ENCODE measurements at places on chromosomes 12 and 14.
A peak's percentile ranks its signal among the peaks of the same experiment; 100 is the strongest.

DNA sequence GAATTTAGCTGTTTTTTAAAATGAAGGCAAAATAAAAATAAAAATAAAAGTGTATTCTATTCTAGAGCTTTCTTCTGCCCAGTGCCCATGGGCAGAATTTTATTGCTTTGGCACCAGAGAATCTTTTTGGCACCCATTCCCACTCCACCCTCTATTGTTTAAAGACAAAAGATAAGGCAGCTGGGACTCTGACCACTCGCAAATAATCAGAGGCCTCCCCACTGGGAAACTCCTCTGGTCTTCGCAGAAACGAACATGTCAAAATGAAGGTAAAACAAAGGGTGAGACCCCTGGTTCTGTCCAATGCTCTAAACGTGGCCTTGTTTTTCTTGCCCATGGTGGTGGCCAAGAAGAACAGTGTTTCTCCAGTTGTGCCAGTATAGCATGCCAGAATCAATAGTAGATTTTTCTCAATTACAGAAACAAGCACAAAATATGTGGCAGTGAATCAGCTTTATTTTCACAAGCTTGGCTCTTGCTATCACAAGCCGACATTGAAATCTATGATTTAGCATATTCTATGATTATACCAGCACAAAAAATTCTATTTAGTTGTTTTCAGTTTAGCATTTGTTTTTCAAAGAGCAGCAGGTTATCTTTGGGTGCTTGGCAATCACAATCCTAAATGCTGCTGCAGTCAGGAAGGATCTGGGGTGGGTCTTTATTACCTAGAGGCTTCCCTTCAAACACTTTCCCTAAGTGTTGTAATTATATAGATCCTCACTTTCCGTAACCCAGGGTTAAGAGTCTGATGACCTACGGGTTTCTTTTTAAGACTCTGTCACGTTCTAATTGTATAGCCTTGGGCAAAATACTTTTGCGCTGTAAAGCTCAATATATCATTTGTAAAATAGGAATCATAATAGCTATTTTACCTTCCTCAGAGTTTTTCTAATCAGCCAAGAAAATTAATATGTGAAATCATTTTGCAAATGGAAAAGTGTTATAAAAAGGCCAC is 50.5 kb downstream of the KITLG start:
- DNase-seq = no peak

- no peak for DNase-seq
Observed at GRCh38 chr12:120851444-120851843, 52.7 kb downstream of the SPPL3 start.

- DNase-seq = no peak
Observed at GRCh38 chr12:104749545-104749944, 208.5 kb downstream of the SLC41A2 start.

DNA sequence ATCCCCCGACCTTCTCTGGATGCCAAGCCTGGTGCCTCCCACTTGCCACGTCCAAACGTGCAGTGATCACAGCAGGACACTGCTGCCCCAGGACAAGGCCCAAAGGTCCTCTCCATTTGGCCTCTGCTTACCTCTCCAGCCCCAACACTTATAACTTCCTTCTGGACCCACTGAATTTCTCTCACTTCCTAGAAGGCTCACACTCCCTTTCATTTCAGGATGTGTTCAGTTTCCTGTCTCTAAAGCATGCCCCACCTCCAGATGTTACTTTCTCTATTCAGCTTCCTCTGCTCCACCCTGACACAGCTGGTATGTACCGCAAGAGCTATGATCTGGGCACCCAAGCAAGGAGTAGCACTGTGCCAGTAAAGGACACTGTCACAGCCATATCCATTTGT is 33.0 kb downstream of the CDKL1 start:
- DNase-seq = no peak

- no peak for DNase-seq
Observed at GRCh38 chr14:61113561-61114225, 132.6 kb downstream of the SLC38A6 start.

- DNase-seq = no peak
Observed at GRCh38 chr12:71371122-71371521, 68.5 kb upstream of the LGR5 start.

GRCh38 chr14:24080888-24081738 is 9.8 kb downstream of the CPNE6 start:
- DNase-seq = peak; percentile 28

DNA sequence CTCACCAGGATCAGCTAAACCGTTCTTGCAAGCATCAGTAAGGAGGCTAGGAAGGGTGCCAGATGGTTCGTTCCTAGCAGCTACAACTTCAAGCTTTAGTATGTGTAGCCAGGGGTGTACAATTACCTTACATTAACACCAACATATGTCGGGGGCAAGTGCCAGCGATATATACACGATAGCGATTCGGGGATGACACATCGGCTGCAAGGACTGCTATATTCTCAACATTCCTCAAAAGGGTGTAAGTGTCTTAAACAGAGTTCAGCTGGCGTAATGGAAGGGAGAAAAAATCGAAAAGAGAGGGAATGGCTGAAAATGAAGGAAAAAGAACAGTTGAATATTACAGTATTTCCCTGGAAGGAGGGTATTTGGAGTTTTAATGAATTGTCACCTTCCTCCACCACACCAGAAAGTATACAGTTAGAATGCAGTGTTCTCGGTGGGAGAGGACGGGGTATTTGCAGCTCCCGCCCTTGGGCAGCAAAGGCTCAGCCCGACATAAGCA is 545 bp downstream of the LIMA1 start:
- peak; percentile 39 for DNase-seq

DNA sequence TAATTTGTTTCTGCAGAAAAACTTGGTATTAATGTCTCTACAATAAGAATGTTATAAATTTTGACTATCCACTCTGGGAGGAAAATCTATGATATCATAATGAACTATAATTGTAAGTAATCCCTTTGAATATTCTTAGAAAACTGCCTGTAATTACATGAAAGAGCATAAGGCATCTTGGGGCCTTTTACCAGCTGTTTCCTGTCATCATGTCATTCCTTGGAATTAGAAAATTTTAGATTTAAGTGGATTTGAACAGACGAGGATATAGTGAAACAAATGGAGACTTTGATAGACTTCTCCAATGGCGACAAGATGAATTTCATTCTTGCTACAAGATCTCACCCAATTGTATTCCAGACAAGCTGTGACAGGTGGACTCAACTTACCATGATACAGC is 423.4 kb upstream of the FLRT2 start:
- DNase-seq = no peak

DNA sequence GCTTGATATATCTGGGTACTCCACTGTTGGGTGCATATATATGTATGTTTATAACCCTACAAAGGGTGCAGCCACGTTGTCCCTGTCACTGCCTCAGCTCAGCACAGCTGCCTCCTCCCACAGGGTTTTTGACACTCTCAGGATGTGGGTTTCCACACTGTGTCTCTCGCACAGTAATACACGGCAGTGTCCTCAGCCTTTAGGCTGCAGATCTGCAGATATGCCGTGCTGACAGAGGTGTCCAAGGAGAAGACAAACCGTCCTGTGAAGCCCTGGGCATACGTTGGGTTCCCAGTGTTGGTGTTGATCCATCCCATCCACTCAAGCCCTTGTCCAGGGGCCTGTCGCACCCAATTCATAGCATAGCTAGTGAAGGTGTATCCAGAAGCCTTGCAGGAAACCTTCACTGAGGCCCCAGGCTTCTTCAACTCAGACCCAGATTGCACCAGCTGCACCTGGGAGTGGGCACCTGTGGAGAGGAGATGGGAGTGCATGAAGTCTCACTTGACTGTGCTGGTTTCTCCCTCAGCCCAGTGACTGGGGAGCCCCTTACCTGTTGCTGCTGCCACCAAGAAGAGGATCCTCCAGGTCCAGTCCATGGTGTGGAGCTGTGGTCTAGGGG is 498.7 kb downstream of the TMEM121 start:
- no peak for DNase-seq

DNA sequence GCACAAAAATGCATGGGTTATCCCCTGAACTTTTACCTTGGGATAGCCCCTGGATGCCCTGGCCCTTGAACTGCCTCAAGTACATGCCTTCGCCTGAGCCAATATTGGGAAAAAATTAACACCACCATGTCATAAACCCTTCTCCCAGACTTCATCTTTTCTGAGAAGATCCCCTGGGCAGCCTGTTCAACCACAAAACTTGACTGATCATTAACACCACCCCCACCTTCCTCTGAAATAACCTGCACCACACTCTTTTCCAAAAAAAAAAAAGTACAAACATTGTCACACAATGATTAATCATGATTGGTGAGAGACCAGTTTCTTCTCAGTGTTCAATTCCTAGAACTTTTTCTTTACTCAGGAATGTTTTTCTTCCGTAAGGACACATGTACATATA is 217.9 kb downstream of the PAX9 start:
- no peak for DNase-seq

DNA sequence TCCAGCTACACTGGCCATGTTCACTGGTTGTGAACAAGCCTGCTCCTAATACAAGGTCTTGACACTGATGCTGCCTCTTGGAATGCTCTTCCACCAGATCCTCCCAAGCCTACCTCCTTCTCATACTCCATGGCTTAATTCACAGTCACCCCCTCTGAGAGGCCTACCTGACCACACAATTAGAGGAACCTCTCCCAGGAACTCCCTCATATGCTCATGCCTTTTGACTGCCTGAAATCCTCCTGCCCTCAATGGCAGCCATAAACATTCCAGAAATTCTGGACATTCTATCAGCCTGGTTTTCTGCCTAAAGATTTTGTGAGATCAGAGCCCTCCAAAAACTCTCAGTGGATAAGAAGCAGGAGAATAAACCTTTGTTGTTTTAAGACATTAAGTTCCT is 340.2 kb downstream of the C12orf75 start:
- DNase-seq = no peak

DNA sequence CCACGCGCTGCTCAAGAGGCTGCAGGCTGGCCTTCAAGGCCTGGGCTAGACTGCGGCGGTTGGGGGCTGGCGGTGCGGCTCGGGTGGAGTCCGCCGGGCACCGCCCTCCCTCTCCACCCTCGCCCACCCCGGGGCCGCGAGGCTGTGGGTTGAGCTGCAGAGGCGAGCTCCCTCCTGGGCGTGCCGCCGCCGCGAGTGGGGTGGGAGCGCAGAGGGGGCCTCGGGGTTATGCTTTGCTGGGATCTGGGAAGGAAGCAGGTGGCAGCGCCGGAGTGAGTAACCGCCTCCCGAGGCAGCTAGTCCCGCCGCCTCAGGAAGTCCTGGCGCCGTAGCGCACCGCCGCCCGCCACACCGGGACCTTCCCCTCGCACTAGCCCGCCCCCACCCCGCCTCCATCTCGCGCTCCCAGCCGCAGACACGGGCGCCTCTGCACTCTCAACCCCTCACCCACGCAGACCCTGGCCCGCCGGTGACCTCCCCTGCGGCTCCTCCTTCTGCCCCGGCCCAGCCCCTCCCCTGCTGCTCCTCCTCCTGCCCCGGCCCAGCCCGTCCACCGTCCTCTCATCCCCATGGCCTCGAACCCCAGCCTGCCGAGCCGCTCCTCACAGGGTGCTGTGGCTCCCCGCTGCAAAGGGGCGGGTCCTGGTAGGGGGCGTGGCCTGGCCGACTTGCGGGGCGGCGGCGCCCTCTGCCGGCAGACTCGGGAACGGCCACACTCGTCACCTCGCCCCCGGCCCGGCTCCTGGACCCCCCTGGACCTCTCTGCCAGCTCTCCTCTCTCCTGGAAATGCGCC is 16.6 kb downstream of the TAMALIN start:
- DNase-seq = peak; percentile 77

GRCh38 chr12:54216797-54217661 is 28.2 kb upstream of the SMUG1 start:
- peak; percentile 87 for DNase-seq

GRCh38 chr12:63980211-63980610 is 135.7 kb downstream of the SRGAP1 start:
- no peak for DNase-seq

DNA sequence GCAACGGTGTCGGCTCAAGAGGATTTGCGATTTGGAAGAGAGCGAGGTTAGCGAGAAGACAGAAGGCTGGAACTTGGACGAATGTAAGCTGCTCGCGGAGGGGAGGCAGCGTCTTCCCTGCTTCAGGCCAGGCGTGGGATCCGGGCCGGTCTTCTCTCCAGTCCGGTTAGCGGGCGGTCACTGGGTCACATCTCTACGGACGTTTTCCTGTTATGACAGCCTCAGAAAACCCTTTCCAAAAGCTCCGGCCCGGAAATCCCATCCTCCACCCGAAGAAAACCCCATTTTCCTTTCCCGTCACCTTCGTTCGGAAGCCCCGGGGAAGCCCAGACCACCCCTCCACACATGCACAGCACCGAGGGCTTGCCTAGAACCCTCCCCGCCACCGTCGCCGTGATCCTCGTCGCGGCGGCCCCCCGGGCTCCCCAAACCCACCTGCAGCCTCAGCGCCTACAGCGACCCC is 268 bp downstream of the NDUFB1 start:
- DNase-seq = no peak

DNA sequence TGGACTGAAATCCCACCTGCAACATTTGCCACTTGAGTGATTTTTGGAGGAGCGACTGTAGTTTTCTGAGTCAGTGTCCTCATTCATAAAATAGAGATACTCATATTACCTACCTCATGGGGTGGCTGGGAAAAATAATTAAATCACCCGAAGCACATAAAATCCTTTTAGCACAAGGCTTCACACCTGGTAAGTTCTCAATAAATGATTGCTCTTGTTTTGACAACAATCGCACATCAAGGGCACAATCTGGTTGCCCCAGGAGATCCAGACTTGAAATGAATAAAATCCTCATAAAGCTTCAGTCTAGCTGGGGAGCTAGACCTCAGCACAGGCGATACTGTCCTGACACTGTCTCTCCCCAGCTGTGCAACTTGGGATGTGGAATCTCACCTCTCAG is 76.0 kb upstream of the CCDC60 start:
- no peak for DNase-seq

DNA sequence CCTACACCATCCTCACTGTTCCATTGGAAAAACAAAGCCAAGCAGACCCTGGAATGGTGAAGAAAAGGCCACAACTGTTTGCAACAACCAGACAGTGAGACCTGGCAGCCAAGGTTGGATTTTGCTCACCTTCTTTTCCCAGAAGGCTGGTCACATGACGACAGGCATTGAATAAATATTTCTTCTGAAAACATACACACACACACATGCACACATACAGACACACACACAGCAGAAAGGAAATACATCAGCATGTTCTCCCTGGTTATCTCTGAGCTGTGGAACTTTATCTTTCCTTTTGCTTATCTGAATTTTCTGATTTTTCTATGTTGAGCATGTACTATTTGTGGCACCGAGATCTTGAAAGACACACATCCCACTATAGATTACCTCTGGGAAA is 38.0 kb upstream of the CCDC60 start:
- DNase-seq = no peak

Data from hindlimb muscle (tissue), 1 donor.